ENCODE measurements at places on chromosomes 1 and 21. TPM values are rescaled to one million over a fixed set of nuclear protein-coding genes. Genes with fewer than 3 reads are reported as not detected.

The EDN2 gene
- polyA plus RNA-seq = not detected

The RASAL2 gene
- polyA plus RNA-seq = 0.50 TPM

The BMP8B gene
- polyA plus RNA-seq = 0.08 TPM

The ETV3L gene
- not detected for polyA plus RNA-seq

The CLCA2 gene
- not detected for polyA plus RNA-seq
